ENCODE measurements at places on chromosomes 5 and 9.

- DNase-seq: no peak
Measured at GRCh38 chr5:163172540-163173338, 264.7 kb upstream of the CCNG1 start.

DNA sequence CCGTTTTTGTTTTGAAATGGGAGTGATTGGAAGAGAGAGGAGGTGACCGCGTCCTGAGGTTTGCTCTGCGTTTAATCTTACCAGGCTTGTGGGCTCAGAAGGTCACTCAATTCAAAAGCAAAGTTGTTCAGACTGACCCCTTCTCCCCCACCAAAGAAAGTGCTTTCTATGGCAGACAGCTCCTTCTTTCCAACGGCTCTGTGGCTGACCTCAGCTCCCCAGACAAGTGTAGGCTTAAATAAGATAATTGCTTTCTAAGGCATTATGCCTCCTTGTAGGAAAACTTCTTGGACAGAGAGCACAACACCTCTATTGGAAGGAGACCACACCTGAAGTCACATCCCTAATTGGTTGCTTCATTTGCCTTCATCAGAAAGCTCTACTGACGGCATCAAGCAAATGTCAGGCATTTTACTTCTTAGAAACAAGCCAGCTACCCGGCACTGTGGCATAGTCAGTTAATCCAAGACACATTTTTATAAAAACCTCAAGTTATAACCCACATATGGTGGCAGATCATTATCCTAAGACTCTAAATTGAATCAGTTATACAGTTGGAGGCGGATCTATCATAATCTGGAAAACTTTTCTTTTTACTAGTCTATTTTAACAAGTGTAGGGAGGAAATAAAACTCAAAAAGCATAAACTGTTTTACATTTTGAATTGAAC, 94.9 kb downstream of the TMEM174 start:
- DNase-seq: no peak

GRCh38 chr9:69985971-69986370, 57.7 kb upstream of the MAMDC2 start:
- no peak for DNase-seq

DNA sequence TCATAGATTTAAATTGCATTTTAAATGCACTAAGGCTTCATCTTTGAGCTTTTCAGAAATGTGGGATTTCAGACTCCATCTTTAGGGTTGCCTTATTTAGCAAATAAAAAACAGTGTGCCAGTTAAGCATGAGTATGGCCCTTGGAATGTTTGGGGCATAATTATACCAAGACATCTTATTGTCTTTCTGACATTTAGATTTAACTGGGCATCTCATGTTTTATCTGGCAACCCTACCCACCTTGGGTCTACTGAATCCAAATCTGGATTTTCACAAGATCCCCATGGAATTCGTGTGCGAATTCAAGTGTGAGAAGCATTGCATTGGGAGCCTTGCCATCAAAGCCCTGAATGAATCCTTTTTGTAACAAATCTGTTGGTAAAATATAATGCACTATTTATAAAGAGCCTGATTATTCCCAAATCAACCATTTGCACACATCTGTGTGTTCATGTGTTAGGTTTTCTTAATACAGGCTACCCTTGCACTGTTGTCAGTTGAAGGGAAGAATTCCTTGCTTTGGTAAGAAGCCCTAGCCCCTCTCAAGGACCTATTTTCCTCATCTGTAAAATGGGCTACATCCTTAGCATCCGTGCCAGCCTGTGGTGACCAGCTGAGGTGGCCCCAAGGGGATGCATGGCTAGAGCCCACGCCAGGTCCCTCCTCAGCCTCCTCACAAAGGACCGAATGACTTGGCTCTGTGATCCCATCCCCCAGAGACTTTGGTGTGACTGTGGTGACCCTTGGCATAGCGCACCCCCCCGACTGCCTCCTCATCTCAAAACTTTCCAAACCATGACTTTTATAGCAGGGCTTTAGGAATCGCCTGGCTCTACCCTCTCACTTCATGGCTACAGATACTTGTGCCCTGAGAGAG, 8.1 kb downstream of the GSN start:
- DNase-seq: no peak

DNA sequence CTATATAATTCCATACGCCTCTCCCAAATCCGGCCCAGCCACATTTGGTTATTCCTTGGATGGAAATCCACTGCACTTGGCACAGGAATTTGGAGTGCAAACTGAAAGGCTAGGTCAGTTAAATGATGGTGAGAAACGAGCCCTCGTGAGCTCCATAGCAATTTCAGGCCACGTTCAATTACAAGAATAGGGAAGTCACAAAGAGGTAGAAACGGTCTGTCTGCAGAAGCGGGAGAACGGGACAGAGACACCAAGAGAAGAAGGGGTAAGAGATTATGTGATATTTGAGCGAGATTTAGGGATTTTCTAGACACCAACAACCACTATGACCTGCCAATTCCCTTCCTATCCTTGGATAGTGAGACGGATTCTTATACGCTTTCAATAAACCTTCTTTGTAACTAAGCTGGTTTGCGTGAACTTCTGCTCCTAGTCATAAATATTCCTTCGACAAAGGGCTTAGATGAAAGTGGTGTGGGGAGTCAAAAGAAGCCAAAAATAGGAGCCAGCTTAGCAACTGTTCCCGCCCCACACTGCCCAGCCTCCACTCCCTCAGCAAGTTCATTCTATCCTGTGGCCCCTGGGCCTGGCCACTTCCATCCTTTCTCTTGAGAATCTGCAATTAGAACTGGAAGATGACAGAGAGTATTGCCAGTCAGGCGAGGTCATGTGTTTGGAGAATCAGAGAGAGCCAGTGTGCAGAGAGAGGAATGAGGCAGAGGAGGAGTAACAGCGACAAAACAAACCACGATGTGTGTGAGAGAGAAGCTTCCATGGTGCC, 118.4 kb downstream of the ZNF608 start:
- no peak for DNase-seq

DNA sequence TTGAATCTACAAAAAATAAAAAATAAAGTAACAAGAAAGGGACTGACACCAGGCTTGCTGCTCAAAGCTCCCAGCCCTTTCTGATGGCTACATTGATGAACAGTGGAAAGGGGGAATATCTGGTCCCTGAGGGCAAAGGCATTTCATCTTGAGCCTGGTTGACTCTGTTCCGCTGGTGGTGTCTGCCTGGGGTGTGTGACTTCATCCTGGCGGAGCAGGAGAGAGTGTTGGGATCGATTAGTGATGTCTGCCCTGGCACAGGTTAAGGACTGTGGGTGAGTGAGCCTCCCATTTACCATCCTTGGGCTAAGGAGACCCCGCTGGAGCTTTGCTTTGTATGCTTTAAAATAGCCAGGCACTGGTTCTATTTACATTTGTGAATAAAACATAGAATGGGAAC, 56.9 kb upstream of the ASS1 start:
- DNase-seq: no peak

DNA sequence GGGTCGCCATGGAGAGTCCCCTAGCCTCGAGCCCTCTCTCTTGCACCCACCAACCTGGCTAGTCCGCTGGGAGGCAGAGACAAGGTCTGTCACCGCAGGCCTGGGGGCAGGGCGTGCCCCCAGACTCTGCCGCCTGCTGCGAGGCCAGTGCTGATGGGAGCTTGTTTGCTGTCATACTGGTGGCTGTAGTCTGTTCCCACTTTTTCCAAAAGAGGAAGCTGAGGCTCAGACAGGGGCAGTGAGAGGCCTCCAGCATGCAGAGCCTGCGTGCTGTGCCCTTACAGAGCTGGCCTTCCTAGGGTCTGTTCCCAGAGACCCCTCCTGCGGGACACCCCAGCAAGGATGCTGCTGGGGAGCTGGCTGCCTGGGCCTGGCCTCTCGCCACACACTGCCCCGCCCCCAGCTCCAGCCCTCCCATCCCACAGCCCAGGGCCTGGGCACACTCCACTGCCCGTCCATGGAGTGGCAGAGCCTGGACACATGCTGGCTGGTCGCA, 21.0 kb upstream of the SUSD3 start:
- no peak for DNase-seq

DNA sequence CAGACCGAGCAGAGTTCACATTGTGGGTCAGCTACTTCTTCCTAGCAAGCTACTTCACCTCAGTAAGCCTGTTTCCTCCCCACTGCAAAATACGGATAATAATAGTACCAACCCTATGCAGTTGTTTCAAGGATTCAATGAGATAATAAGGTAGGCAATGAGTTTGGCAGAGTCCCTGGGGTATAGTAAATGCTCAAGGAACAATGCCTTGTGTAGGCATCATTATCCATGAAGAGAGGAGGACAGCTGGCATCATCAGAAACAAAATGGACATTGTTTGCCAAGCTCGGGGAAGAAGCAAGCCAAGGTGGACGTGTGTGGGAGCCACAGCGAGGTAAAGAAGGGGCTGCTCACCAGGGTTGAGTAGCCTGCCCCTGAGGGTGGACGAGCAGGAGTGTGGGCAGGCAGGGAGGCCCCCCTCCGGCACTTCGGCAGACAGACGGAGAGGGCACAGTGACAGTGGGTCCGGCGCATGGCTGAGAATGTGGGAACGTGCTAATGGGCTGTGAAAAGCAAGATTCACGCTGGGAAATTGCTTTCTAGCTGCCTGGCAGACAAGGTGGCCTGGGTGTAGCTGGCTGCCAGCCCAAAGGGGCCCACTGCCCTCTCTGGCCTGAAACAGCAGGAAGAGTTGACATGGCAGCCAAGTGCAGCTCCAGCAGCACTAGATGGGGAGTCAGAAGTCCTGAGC, 10.1 kb downstream of the CAMK2A start:
- no peak for DNase-seq

GRCh38 chr5:79612667-79613198, 492 bp downstream of the TENT2 start:
- DNase-seq: peak; percentile 9

GRCh38 chr9:129026442-129027223, 1.5 kb downstream of the SH3GLB2 start:
- DNase-seq: no peak

- no peak for DNase-seq
Measured at GRCh38 chr5:146390469-146390868, 51.8 kb downstream of the POU4F3 start.

DNA sequence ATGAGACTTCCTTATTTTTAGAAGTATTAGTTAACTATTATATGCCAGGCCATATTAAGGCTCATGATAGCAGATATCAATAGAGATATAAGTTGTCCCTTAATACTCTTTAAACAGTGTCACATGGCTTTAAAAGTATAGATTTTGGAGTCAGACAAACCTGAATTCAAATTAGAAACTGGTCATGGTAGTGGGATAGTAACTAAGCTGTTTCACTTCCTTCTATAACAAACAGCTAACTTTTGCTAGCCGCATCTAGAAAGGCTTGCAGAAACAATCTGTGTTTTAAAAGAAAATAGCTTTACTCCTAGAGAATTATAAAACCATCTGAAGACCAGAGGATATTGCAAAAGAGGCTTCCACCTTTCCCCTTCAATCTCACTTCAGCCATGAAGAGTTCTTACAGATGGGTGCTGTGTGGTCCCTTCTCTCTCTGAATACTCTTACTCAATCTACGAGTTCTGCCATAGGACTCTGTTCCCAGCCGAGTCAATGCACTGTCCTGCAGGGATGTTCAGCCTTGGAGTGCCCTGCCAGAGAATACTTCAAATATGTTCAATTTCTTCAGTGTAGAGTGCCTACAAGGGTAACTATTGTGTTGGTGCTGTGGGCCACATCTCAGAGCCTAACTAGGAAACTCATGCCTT, 810.2 kb downstream of the EFNA5 start:
- no peak for DNase-seq

DNA sequence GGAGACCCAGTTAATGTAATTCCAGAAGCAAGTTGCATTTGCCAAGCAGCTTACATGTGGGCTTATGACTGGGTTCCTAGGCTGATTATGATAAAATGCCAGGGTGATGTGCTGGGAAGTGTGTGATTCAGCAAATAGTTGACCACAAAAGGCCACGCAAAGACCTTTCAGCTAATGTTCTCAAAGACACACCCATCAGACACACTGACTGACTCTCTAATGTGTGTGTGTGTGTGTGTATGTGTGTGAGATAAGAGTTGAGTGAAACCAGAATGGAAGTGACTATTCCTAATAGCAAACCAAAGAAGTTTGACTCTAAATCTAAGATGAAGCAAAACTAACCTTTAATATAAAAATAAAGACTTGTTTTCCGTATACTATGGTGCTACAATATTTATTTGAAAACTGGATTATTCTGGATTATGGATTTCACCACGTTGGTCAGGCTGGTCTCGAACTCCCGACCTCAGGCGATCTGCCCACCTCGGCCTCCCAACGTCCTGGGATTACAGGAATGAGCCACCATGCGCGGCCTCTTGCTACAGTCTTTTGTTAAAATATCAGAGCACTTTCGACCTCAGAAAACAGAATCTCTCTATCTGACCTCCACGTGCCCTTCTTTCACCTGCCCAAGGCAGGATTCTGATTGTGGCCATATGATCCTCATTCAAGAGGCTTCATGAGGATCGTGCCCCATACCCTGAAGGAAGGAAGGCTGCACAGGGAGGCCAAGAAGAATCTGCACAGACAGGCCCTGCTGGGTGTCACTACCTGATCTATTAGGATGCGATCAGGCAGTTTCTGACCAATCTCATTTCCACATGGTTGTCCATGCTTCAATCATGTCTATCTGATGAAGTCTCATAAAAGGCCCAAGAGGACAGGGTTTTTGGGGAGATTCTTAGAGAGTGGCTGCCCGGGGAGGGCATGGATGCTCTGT, 75.6 kb downstream of the USP20 start:
- DNase-seq: no peak

GRCh38 chr9:114230068-114230467, 74.7 kb downstream of the COL27A1 start:
- DNase-seq: no peak

GRCh38 chr5:132408456-132408855, 38.9 kb downstream of the SLC22A5 start:
- no peak for DNase-seq

DNA sequence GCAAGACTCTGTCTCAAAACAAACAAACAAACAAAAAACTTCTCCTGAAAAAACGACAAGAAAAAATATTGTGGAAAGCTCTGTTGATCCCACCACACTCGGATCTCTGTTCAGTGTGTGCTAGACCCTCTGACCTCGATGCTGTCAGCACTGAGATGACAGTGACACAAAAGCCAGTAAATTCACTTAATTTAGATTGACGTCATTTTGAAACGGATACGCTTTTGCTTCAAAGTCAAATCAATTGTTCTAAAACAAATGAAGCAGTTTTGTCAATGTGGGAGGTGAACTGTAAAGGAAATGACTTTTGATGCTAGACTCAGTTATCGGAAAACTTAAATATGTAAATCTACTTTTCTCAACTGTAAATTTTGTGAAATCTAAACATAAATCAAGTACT, 26.6 kb downstream of the CCT5 start:
- no peak for DNase-seq

GRCh38 chr9:2087500-2088313, 72.6 kb downstream of the SMARCA2 start:
- DNase-seq: peak; percentile 45

DNA sequence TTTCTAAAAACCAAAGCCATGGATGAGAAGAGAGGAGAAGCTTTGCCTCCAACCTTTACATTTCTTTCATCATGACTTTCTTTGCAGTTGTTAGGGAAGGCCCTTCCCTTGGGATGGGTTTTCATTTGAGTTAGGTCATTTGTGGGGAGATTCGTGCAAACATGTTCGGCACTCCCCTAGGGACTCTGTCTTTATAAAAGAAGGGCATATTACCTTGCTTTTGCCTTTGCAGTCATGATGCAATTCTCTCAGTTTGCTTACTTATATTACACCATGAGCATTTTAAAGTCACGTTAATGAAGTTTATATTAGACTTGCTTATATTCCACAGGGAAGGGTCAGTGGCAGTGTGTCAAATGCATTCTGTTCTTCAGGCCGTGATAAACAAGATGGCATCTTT, 289.3 kb upstream of the WWC1 start:
- no peak for DNase-seq
